ENCODE measurements at places on chromosomes 3 and 15.

GRCh38 chr3:85672761-85673160 lies 714.0 kb downstream of the CADM2 start:
- no peak overlapping the region for H3K27ac ChIP-seq
- no peaks in the 10 kb centered on the region for H3K4me1 ChIP-seq
- no peak overlapping the region for H3K4me3 ChIP-seq
- H3K36me3 ChIP-seq = no peaks in the 10 kb centered on the region

- no peaks in the 10 kb centered on the region for H3K27me3 ChIP-seq
- H3K4me1 ChIP-seq = no peaks in the 10 kb centered on the region
- no peak overlapping the region for H3K27ac ChIP-seq
- no peak for DNase-seq
Measured at GRCh38 chr15:91126080-91126479, 26.0 kb downstream of the SV2B start.

GRCh38 chr15:76983590-76984375 lies 11.1 kb upstream of the PSTPIP1 start:
- H3K4me1 ChIP-seq = no peaks in the 10 kb centered on the region
- no peak overlapping the region for H3K4me3 ChIP-seq
- no peak overlapping the region for H3K27ac ChIP-seq
- H3K36me3 ChIP-seq = no peaks in the 10 kb centered on the region

DNA sequence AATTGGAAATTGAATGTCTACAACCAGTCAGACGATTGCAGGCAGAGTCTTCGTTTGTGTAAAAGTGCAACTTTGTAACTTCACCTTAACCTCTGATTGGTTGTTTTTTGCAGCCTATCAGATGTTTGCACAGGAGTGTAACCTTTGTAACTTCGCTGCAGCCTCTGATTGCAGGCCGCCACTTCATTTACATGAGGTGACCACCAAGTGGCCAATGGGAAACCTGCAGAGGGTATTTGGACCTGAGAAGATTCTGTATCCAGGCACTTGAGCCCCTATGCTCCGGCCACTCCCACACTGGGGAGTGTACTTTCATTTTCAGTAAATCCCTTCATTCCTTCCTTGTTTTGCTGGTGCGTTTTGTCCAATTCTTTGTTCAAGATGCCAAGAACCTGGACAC lies 68.1 kb upstream of the PFN2 start:
- no peaks in the 10 kb centered on the region for H3K36me3 ChIP-seq
- no peak overlapping the region for H3K27ac ChIP-seq
- DNase-seq = no peak
- H3K4me3 ChIP-seq = no peak overlapping the region
- H3K27me3 ChIP-seq = no peaks in the 10 kb centered on the region
- no peaks in the 10 kb centered on the region for H3K4me1 ChIP-seq
